Stimulated activated CD4-positive, alpha-beta T cell treated with anti-CD3 and anti-CD28 coated beads, TNF-alpha, amount 100 ng/mL, for 4 hours (primary cell): ENCODE measurements at places on chromosomes 6 and 20.

GRCh38 chr6:52423971-52424381, 3.8 kb downstream of the EFHC1 start:
- no peak for DNase-seq

GRCh38 chr6:7909323-7910276, 988 bp downstream of the TXNDC5 start:
- peak; percentile 28 for DNase-seq

DNA sequence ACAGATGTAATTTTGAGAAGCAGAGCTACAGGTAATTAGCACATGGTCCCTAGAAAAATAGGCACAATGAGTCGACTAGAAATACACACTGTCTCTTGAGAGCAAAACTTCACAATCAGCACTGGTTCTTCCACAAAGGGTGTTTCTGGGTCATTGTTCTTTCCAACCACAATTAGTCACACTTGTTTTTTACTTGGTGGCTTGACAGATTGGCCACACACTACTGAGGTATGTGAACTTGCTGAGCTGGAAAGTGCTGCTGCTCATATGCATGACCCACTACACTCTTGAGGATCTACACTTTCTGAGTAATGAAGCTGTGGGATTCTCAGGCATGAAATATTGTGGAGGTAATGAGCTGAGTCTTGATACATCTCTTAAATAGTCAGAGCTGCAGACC, 347.7 kb downstream of the BCKDHB start:
- no peak for DNase-seq

DNA sequence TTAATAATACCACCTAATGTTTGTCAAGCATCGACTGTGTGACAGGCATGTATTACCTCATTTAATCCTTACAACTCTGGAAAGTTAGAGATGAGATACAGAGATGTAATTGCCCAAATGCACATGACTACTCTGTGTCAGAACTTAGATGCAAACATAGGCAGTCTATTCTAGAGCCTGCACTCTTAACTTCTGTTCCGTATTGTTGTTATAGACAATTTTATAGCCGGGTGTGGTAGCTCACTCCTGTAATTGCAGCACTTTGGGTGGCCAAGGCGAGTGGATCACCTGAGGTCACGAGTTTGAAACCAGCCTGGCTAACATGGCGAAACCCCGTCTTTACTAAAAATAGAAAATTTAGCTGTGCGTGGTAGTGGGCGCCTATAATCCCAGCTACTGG, 15.0 kb downstream of the IFT52 start:
- DNase-seq = no peak

- DNase-seq = no peak
These were observed 39.1 kb upstream of the ATXN1 start for GRCh38 chr6:16800341-16800740.

DNA sequence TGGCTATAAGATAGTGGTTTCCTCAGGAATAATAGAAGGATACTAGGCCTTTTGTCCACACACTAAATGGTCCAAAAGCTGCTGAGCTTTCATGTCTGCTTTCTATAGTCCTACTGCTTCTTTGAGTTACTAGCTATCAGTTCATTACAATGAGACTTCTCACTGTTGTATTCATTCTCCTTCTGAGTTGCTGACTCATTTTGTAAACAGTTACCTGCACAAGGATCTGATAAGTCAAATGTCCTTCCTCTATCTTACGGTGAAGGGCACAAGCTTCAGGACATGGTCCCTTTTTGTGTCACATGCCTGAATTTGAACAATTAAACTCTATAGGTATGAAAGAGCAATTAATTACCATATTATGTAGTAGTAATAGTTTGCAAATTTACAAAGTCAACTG, 90.5 kb downstream of the MAN1A1 start:
- no peak for DNase-seq

DNA sequence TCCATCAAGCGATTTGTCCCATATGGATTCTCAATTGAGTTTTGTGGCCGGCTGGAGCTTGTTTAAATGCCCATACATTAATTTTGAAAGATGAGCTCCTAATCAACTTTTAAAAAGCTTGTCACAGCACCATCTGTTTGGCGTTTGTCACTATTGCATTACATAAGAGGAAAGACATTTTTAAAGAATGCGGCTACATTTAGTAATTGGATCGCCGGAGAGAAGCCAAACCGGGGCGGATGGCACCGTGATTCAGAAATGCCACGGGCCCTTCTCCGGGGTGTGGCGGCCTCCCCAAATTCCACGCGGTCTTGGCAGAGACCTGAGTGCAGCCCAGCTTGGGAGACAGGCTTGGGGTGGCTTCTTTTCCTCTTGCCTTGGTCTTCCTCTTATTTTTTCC, 67.7 kb upstream of the ZNFX1 start:
- no peak for DNase-seq

DNA sequence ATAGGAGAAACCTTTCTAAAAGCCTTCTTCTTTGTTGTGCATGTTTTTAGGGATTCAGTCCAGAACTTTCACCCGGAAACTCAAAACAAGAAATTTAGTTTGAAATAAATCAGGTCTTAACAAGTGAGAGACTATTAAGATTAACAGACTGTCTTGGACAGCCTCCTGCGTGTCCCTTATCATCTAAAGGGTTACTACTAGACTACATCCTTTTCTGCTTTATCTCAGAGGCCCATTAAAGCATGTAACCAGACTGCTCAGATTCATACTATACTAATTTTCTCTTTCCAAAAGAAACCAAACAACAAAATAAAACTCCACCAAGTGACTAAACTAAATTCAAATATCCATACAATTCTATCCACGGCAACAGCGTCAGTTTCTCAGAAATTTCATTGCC, 173.8 kb downstream of the GMPR start:
- no peak for DNase-seq

GRCh38 chr6:16166871-16167608, 38.2 kb downstream of the MYLIP start:
- DNase-seq = no peak

DNA sequence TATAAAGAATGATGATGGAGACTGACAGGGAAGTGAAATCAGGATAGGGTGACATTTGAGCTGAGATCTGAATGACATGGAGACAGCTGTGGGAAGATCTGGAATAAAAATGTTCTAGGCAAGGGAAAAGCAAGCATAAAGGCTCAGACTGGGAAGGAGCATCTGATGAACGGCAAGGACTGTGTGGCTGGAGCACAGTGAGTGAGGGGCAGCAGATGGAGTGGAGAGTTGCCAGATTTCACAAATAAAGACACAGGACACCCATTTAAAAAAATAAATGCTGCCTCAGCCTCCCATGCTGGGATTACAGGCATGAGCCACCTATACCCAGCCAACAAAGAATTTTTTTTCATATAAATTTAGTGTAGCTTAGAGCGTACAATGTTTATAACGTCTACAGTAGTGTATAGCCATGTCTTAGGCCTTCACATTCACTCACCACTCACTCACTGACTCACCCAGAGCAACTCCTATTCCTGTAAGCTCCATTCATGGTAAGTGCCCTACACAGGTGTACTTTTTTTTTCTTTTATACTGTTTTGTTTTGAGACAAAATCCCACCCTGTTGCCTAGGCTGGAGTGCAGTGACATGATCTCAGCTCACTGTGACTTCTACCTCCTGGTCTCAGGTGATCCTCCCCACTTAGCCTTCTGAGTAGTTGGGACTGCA, 2.4 kb upstream of the ZBTB24 start:
- no peak for DNase-seq

- DNase-seq = no peak
These were observed 277.5 kb upstream of the MAN1A1 start for GRCh38 chr6:119626884-119627619.

GRCh38 chr6:63716169-63716568, 80.6 kb downstream of the PHF3 start:
- no peak for DNase-seq

DNA sequence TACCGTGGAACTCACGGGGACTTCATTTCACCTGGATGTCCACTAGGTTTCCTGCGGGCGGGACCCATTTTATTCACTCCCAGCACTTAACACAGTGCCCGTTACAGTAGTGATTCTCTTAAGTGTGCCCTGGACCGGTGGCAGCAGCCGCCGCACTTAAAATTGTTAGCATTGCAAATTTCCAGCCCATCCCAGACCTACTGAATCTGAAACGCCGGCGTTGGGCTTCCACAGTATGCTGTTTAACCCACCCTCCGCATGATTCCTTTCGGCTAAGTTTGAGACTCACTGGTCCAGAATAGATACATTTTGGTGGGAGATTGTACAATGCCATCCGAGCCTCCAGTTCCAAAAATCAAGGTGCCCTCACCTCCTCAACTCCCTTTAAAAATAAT, 967 bp downstream of the SMPDL3A start:
- DNase-seq = no peak

GRCh38 chr20:15794409-15794808, 778.8 kb downstream of the KIF16B start:
- DNase-seq = no peak

GRCh38 chr6:116144605-116145004, 18.7 kb upstream of the COL10A1 start:
- DNase-seq = no peak

GRCh38 chr6:7828124-7828523, 82.5 kb downstream of the TXNDC5 start:
- no peak for DNase-seq

- no peak for DNase-seq
These were observed 236.9 kb upstream of the PMEPA1 start for GRCh38 chr20:57946559-57947315.

DNA sequence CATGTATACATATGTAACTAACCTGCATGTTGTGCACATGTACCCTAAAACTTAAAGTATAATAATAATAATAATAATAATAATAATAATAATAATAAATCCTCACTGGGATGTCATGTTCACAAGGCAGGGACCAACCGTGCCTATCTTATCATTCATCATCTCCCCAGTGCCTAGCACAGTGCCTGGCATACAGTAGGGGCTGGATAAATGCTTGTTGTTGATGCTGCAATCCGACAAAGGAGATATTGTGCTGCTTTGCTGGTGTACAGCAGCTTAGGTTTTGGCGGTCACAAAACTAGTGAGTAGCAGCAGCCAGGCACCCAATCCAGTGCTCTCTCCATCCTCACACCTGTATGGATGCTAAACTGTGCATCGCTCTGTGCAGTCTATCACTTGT, 94.1 kb upstream of the ASF1A start:
- DNase-seq = no peak

DNA sequence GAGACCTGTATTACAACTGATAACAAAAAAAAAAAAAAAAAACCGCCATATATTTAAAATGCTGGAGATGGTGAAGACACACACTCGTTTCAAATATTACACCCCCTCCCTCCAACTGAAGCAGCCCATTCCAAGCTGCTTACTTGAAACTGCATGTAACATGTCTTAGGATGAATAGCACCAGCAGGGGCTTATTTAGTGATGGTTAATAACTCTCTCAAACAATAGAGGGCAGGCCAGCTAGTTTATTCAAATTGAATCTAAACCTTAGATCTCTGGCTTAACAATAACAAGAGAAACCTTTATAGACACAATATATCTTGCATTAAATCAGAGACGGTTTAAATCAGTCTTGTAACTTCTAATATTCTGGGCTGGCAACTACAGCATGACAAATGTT, 9.3 kb upstream of the JPH2 start:
- DNase-seq = no peak

DNA sequence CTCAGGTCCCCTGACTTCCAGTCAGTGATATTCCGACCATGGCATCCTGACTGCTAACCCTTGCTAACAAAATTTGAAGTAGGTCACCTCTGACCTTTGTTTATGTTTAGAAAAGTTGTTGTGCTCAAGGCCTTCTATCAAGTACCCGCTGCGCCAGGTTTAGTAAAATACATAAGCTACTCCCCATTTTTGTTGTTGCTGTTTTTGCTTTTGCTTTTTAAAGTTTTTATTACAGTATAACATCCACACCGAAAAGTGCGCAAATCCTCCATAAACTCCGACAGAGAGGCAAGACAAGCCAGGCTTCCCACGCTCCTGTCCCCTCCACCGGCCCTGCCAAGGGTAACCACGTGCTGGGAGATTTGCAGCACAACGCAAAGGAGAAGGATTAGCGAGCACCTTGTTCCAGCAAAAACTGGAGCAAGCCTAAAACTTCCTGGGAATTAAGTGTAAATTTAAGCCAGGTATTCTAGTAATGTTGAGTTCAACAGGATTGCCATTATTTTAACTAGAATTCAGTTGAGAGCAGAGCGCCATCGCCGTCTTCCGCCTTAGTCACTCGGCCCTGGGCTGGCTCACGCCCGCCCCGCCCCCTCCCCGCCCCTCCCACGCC, 17.8 kb upstream of the HMGN4 start:
- DNase-seq = no peak

GRCh38 chr6:118881440-118882313, 12.3 kb upstream of the ASF1A start:
- DNase-seq = no peak

- no peak for DNase-seq
These were observed 50.7 kb downstream of the LRRC1 start for GRCh38 chr6:53845280-53846195.
